ENCODE measurements at places on chromosomes 11 and 22. TPM values are rescaled to one million over a fixed set of nuclear protein-coding genes. Genes with fewer than 3 reads are reported as not detected.

CST6 gene
- not detected for total RNA-seq

USH1C gene
- total RNA-seq: not detected

MAPK12 gene
- 1.1 TPM for total RNA-seq

C11orf91 gene
- total RNA-seq: not detected

KRTAP5-6 gene
- total RNA-seq: not detected

APOBEC3A gene
- total RNA-seq: not detected

PKNOX2 gene
- total RNA-seq: not detected

APOC3 gene
- total RNA-seq: not detected

CXCR5 gene
- total RNA-seq: 8.0 TPM

- DNase-seq: no peak
These were observed 315.0 kb downstream of the JRKL start for GRCh38 chr11:96704847-96705246.

- no peak for DNase-seq
These were observed 1.4 kb downstream of the RASSF7 start for GRCh38 chr11:562046-562645.

DNA sequence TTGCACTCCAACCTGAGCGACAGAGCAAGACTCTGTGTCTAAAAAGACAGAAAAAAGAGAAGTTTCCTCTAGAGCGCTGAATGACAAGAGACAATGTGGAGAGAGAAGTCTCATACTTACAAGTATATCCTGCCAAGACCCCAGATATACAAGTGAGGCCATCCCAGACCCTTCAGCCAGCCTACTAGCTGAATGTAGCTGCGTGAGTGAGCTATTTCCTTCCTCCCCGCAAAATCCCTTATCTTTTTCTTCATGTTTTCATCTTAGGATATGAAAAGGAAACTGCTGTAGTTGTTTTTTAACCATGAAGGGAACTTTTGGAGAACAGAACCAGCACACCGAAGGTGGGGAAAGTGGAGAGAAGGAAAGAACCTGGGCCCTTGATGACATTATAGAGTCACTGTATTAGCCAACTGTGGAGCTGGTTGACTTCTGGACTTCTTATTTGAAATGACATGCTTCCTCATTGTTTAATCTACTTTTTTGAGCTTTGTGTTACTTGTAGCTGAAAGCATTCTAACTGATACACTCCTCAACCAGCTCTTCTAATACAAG is 4.4 kb upstream of the DDX17 start:
- no peak for DNase-seq

DNA sequence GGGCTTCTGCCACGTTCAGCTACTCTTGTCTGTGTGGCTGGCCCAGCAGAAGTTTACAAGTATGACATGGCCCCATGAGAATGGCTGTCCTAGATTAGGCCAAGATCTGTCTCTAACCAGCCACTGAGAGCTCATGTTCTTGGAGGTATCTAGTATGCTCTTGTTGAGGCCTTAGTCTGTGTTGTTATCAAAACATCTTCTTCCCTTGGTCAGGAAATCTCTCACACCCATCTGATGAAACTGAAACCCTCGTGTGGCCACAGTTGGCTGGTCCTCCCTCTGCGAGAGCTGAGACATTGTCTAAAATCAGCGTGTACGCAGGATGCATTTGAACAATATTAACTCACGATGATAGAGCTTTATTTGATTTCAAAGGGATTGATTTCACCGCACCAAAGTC is 109.0 kb upstream of the NNMT start:
- no peak for DNase-seq

GRCh38 chr22:43750751-43751150 is 61.4 kb downstream of the EFCAB6 start:
- no peak for DNase-seq

GRCh38 chr11:119729581-119729927 is 554 bp upstream of the NECTIN1 start:
- no peak for DNase-seq

DNA sequence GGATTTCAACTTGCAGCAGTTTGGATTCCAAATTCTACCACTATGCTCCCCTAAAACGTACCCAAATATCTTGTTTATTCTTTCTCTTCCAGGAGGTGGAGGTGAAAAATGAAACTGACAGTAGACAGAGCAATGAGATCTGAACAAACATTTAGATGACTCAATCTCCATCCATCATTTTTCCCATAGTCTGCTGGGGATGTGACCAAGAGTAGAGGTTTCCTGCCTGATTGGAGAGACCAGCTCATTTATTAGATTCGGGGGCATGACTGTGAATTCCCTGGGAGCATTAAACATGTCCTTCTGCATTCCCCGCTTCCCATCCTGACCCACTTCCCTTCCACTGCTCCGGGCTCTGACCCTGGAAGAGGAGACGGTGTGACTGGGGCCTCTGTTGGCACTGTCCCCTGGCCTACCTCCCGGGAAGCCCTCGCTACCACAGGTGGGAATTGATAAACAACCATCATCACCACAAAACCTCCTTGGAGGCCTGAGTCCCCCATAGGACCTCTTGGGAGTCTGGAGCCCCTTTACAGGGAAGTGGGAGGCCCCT is 20.3 kb downstream of the DKK3 start:
- no peak for DNase-seq

DNA sequence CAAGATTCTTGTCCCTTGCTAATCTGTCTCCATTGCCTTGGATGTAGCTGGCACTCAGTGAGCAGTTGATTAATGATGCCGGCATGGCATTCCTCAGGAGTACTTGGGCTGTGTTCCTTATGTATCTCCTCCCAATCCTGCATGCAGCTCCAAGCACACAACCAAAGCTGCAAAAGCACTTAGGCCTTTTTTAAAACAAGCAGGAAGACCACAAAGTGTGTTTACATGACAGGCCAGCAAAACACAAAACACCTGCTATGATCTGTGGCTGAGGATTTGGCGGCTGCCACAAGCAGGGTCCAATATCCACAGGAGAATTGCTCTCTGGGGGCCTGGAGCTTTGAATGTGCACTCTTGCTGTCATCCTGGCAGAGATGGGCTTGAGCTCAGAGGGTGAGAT is 8.9 kb downstream of the ABTB2 start:
- DNase-seq: no peak

- no peak for DNase-seq
These were observed 10.9 kb upstream of the GRK2 start for GRCh38 chr11:67255353-67255752.

DNA sequence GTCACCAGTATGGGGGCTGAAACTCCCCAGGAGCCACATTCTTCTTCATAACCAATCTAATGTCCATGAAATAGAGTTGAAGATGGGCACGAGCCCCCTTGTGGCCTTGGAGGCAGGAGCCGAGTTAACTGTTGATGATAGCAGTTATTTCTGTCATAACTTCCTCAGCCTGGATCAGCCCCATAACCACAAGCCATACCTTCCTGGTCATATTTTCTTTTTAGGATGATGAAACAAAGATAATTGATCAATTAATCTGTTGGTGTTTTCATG is 65.0 kb upstream of the TTC12 start:
- DNase-seq: no peak

DNA sequence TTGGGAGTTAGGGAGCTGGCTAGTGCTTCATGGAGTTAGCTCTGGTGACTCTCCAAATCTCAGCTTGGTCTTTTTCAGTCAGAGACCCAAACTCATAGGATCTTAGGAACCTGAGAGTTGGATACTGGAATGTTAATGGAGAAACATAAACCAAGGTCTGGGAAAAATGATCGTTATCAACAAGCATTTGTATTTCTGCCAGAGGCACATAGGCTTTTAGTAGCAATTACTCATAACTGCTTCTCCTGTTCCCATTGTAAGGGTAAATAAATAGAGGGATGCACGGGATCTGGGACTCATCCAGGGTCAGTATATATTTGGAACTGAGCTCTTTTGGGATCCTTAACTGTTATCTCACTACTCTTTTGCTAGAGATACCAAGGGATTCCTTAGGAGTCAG is 4.8 kb downstream of the BARX2 start:
- DNase-seq: no peak

GRCh38 chr11:19345848-19346681 is 105.3 kb upstream of the E2F8 start:
- DNase-seq: no peak

All from CD8-positive, alpha-beta T cell (primary cell).